B cell (primary cell): ENCODE measurements at places on chromosomes 11 and 22.

DNA sequence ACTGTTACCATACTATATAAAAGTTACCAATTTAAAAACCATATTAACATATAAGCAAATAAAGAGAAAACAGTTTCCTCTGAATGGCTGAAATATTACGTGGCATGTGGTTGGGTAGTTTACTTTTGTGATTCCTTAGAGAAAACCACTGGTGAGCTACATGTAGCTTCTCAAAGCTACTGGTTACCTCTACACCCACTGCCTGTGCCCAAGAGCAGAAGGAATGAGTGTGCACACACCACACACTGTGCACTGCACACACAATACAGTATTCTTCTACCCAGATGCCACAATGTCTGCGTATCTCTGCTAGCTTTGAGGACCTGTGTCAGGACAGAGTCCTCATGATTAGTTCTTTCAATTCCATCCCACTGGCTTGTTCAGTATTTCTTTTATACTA is 25.5 kb upstream of the YPEL1 start:
- DNase-seq, result no peak

DNA sequence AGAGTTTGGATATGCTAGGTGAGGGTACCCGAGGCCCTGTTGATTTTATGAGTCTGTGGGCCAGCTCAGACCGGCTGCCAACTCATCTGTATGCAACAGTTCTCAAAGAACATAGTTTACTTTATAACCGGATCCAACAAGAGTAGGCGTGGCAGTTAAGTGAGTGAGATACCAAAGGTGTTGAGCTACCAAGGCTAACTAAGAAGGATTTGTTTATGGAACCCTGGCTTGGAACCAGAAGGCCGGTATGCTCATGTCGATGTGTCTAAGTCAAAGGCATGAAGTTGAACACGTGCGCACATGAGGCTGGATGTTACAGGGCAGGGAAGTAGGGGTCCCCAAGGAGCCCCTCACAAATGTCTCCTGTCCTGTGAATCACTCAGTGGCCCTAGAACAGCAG is at the start of gene KCNJ1:
TSS of gene KCNJ1 (minus strand) at position 20 of the 400 bp plus-strand sequence. CDS start 27,053 bp downstream, outside the sequence.
- no peak for DNase-seq

DNA sequence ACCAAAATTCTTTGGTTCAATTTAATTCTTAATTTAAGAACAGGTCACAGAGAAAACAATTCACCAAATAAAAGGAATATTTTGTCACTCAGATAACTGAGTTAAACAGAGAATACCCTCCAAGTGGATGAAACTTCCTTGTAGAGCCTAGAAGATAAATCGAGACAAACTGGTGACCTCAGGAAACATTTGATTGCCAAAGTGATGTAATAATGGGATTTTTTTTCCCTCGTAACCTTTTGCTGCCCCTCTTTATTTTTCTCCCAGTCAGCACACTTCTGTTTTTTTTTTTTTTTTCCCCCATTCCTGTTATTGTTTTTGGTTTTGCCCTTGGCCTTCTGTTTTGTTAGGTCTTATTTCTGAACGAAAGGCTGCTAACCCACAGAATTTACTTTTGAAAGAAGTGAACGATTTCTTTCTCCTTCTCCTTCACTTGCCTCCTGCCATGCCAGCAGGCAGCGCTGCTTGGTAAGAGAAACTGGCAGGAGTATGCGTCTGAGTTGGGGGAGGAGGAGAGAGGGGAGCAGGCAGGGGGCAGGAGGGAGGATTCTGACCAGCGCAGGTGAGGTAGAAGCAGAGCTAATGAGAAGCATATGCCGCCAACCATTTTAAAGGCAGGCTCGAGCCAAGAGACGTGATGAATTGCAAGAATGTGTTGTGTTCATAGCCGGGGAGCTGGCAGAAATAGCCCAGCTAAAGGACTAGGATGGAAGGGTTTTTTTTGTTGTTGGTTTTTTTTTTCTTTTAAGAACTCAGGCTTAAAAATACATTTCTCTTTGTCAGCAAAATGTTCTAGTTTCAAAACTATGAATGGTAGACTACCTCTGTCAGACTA is 121.9 kb upstream of the MTMR2 start:
- DNase-seq, result no peak

- DNase-seq, result no peak
Observed at GRCh38 chr11:101453682-101454081, 130.1 kb downstream of the TRPC6 start.

DNA sequence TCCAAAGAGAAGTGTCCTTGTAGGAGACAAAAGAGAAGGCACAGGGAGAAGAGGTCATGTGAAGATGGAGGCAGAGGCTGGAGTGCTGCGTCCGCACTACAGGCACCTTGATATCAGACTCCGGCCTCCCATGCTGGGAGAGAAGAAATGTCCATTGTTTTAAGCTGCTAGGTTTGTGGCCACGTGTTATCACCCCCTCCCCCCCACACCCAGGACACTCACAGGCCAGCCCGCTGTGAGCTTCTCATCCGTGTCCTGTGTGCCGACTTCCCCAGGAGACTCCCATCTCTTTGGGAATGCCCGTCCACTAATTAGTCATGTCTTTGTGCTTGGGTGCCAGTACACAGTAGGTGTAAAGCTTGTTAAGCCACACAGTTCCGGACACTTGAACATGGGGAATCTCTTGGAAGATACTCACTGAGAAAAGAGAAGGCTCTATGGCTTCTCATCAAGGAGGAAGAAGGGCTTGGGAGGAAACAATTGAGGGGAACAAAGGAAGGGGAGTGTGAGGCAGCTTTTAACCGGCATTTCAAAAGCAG is 1234.7 kb downstream of the TBC1D22A start:
- DNase-seq, result no peak
